ENCODE measurements at places on chromosomes 13 and 19.

- no peak for DNase-seq
Measured at GRCh38 chr13:40189426-40189825, 477.0 kb downstream of the FOXO1 start.

DNA sequence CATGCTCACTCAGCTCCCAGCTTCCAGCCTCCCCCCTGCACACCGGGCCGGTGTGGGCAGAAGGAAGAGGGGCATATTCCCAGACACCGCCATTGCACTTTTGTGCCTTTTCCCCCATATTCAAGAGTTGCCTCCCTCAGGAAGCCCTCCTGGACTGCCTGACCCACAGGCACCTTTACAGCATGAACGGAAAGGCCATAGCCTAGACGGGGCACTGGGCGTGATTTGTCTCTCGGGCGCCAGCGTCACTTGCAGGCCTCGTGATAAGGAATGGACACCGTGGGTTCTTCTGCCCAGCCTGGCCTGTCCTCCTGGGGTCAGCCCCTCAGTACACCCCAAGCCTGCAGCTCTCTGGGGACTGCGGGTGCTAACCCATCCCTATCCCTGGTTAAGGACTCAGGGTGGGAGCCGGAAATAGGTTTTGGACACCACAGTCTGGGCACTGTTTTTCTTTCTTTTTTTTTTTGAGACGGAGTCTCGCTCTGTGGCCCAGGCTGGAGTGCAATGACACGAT is 933 bp upstream of the UQCR11 start:
- no peak for DNase-seq

GRCh38 chr19:50465986-50466705 is 10.2 kb upstream of the EMC10 start:
- peak; percentile 41 for DNase-seq

DNA sequence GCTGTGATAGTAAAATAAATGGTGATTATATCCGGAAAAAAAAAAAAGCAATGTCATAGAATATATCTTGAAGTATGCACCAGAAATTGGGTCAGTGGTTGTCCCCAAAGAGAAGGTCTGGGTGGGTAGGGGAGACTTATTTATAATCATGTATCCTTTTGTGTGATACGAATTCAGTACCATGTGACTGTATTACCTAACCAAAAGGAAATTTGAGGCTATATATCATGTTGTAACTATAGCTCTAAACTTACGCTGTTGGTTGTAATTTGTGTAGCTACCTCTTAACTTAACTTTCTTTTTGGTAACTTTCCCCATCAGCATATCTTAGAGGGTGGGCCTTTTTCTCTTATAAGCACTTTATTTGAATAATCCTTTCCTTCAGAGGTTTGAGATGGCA is 25.2 kb upstream of the KCTD4 start:
- DNase-seq, result no peak

- no peak for DNase-seq
Measured at GRCh38 chr13:28349371-28349770, 145.6 kb downstream of the FLT1 start.

DNA sequence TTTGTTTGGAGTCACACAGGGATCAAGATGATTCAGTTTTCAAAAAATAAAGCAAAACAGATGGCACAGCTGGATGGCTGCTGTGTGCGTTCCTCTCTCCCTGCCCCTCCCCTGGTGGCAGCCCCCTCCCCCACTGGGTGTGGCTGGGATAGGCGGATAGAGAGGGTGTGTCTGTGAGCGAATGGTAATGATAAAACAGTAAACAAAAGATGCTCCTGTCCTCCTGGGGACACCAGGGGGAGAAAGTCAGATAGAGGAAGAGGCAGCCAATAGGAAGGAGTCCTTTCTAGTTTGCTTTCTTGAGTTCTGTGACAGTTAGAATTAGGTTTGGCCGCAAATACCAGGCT is 6.5 kb downstream of the TMEM255B start:
- no peak for DNase-seq

DNA sequence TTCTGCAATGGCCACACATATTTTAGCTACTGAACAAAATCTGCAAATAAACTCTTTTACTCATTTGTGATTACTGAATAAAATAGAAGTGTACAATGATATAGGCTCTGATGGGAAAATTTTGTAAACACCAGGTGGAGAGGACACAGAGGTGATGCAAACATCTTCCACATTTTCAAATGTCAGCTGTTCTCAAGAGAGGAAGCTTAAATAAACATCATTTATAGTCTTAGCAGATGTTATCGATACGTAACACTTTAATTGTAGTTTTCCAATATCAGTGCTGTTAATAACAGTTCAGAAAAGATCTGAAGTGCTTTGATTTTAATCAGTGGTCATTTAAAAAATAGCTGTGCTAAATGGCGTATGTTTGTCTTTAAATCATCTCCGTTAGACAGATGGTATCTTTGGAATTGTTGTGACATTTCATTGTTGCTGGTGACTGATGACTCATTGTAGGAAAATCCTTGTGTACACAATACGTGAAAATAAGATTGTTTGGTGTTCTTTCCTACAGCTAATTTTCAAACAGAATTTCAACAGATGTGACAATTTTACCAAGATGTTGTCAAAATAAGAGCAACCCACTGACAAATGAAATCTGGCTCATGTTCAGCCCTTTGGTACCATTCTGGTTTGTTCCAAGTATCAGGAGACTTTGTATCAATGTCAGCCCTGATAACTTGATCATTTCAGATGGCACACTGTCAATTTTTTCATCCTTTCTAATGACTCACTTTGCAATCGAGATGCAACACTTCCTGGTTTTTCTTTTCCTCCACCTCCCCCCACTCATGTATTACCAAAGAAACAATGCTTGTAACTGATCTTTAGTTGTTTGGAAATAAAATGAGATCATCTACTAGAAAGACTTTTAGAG is 516.0 kb downstream of the DCT start:
- DNase-seq, result no peak

- no peak for DNase-seq
Measured at GRCh38 chr19:44050740-44051649, 841 bp upstream of the ZNF223 start.

- no peak for DNase-seq
Measured at GRCh38 chr19:42246143-42246921, 3.9 kb upstream of the GSK3A start.

DNA sequence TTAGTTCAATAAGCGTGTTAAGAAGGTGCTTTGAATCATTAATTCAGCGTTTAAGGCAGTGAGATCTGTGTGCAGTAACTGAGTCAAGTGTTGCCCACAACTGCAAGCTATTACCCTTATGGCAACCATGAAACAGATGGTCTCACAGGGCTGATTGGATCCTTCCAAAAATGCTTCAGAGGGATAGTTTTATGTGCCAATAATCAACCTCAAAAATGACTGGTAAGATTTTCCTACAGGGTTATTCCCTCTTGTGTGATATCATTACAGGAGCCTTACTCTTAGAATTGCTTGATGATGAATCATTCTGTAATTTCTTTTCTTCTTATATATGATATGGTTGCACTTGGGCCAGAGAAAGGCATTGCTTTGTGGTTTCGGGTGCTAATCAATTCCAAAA is 1299.2 kb upstream of the ATXN8OS start:
- DNase-seq, result no peak

DNA sequence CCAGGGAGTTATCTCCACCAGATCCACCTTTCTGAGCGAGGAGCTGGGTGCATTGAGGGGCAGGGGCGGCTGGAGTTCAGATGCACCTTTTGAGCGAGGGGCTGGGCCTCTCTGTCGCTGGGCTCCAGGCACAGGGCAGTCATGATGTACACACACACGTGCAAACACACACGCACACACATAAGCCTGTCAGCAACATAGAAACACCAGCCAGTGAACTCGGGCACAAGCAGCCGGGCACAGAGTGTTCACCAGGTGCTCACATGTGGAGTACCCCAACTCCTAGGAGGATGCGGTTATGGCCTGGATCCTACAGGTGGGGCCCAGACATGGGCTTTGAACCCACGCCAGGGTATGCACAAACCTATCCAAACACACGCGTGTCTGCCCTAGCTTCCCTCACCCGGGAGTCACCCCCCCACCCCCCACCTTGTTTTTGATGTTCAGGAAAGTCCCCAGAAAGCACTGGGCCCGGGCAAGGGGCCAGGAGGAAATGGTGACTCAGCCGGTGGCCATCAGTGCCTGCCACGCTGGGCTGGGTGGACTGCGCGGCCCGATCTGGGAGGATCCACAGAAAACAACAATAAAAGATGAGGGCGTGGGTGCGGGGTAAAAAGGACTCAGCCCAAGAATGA is 13.3 kb downstream of the ARRDC2 start:
- no peak for DNase-seq

GRCh38 chr13:78131811-78132210 is 213.2 kb upstream of the EDNRB start:
- no peak for DNase-seq

DNA sequence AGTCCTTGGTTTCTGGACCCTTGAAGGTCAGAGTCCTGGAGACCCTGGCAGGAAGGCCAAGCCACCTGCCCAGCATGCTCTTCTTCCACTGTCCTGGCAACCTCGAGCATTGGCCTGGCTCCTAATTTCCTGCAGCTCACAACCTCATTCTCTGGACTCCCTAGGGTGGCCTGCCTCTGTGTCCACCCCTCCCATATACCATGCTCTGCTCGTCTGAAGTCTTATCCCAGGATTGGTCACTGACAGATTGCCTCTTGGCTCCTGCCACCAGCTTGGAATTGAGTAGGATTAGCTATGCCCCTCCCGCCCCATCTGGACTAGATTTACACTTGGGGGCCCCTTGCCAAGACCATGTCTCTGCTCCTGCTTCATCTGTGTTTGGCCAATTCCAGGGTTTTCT is 17.1 kb upstream of the WASF3 start:
- DNase-seq, result no peak

- DNase-seq, result no peak
Measured at GRCh38 chr13:21696865-21697448, 26.1 kb downstream of the FGF9 start.

DNA sequence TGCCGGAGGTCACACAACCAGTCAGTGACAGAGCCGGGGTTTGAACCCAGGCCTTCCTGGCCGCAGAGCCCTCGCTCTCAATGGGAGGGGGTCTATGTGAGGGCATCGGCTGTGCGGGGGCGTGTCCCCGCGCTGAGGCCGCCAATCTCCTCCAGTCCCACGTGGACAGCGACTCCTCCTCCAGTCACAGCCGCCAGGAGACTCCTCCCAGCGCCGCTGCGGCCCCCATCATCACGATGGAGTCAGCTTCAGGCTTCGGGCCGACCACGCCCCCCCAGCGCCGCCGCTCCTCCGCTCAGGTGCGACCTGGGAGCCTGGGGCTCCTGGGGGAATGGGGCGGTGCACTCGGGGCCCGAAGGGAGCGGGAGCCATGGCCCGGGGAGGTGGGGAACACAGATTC is 6.0 kb downstream of the SPRED3 start:
- DNase-seq, result no peak

DNA sequence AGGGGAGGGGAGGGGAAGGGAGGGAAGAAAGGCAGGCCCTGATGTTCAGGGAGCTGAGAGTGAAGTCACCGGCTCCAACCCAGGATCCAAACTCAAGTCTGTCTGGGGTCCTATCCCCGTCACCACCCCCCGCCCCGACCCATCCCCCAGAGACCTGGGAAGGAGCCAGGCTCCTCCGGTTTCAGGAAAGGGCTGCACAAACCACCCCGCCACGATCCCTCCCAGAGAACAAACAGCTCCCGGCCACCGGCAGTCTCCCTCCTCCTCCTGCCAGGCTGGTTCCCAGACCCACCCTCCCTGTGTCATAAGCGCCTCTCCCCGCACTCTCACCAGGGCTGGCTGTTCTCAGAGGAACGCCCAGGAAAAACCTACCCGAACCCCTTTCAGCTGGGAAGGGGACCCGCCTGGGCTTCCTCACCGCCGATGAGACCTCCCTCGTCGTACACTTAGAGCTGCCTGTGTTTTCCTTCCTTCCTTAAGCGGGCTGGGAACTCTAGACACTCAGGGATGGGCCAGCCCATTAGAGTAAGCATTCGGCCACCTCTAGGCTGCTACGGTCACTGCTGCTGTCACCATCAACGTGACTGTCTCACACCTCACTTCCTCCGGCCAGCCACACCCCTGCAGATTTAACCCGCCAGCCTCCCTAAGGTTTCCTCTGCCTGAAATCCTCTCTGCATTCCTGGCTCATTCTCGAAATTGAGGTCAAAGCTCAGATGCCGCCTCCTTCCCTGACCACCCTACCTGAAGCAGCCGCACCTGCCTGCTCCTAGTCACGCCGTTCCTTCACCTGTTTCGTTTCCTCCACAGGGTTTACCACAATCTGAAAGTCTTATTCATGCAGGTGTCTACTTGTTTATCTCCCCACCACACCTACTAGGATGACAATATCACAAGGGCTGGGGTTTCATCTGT is 6.3 kb upstream of the RDH13 start:
- DNase-seq, result no peak
